Right atrium auricular region (tissue), 2 donors: ENCODE measurements at places on chromosomes 7 and 10. TPM values are rescaled to one million over a fixed set of nuclear protein-coding genes. Genes with fewer than 3 reads are reported as not detected.
A peak's percentile ranks its signal among the peaks of the same experiment; 100 is the strongest.

DNA sequence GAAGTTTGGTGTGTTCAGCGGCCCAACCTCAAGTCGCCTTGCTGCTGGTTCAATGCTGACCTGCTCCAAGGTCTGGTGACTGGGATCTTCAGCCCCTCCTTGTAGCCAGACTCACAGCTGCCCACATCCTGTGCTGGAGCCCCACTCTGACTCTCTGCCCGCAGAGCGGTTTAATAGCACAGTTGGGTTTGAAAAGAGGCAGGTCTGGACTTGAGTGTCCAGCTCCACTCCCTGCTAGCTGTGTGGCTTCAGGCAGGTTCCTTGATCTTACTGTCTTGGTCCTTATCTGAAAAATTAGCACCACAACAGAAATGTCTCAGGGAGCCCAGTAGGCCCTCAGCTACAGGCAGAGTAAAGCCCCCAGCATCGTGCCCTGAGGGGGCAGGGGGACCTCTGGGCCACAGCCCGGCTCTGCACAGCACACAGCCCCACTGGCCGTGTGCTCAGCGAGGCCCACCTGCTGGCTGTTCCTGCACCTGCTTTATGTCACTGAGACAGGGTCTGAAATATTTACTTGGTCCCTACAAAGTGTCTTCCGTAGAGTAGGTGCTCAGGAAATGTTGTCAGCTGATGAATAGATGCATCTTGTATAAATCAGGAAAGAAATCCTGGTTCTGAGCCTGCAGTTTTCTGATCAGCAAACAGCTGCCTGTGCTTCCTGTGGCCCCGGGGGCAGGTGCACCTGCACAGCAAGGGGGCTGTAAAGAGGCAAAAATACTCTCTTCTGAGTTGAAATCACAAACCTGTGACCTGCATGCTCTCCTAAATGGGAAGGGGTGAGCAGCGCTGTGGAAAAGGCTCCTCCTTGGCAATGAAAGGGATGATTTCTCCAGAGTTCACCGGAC, 155.5 kb downstream of the SVIL start:
- H3K4me1 ChIP-seq = no peaks in the 10 kb centered on the region
- DNase-seq = peak; percentile 38
- H3K4me3 ChIP-seq = no peak overlapping the region
- H3K27me3 ChIP-seq = no peaks in the 10 kb centered on the region

- no peaks in the 10 kb centered on the region for H3K4me1 ChIP-seq
- no peak for DNase-seq
- H3K4me3 ChIP-seq = no peak overlapping the region
- H3K27me3 ChIP-seq = no peaks in the 10 kb centered on the region
These were observed 54.0 kb upstream of the MXI1 start for GRCh38 chr10:110153396-110153795.

TDRD1 gene
- total RNA-seq = 0.12 TPM

DNA sequence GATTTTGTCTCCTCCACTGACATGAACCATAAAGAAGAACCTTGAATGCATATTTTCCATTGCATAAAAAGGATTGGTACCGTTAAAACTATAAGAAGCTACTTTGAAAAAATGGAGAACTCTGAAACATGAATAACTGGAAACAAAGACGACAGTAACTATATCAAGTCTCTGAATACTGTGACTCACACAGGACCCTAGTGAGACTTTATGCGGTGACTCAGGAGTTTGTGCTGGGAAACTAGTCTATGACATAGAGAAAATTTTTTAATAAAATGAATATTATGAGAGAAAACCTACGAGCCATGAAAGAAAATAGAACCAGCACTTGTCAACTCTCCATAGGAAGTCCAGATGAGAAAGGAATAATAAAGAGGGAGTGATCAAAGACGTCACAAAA, 339.9 kb upstream of the ADARB2 start:
- no peak for DNase-seq
- no peak overlapping the region for H3K27ac ChIP-seq
- no peaks in the 10 kb centered on the region for H3K27me3 ChIP-seq
- no peaks in the 10 kb centered on the region for H3K36me3 ChIP-seq
- no peak overlapping the region for H3K4me3 ChIP-seq
- H3K4me1 ChIP-seq = no peaks in the 10 kb centered on the region

GRCh38 chr10:132208462-132209050, 21.8 kb downstream of the DPYSL4 start:
- no peak overlapping the region for H3K27ac ChIP-seq
- H3K36me3 ChIP-seq = no peaks in the 10 kb centered on the region
- no peaks in the 10 kb centered on the region for H3K4me1 ChIP-seq
